ENCODE measurements at places on chromosomes 12 and 14.
A peak's percentile ranks its signal among the peaks of the same experiment; 100 is the strongest.

- DNase-seq, result no peak
Measured at GRCh38 chr12:9032202-9032964, 43.0 kb downstream of the KLRG1 start.

- DNase-seq, result no peak
Measured at GRCh38 chr12:16606991-16607390, 1.0 kb upstream of the LMO3 start.

DNA sequence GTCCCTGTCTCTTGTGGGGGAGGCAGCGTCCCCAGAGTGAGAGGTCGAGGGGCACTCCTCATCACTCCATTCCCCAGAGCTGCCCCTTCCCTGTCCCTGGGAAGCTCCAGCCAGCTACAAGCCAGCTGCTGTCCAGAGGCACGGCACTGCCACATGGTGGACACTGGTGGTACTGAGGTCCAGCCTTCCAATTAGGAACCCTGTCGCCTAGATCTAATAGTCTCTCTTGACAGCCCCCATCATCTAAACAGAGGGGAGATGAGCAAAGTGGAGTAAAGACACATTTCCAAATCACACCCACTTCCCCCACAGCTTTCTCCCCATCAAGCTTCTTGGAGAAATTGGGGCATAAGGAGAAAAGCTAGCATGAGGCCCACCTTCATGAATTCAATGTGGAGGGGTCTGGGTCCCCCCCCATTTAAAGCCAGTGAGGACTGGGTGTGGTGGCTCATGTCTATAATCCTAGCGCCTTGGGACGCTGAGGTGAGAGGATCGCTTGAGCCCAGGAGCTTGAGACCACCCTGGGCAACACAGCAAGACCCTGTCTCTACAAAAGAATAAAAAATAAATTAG lies 2.1 kb upstream of the INHBE start:
- peak; percentile 55 for DNase-seq

DNA sequence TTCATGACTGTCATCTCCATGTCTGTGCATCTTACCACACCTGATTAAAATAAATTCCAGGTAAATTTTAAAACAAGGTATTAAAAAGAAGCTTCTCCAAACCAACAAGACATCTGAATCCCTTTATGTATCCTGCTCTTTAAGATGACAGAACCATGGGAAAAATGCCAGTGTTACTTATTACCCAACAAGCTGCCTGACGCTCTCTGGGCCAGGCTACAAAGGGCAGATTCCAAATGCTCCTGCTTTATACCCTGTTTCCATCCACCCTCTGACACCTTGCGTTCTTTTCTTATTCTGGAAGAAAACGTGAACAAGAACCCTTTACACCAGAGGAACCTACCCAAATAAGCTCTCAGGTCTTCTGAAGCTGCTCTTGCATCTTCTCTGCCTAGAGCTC lies 70.7 kb downstream of the SLC8A3 start:
- DNase-seq, result no peak

DNA sequence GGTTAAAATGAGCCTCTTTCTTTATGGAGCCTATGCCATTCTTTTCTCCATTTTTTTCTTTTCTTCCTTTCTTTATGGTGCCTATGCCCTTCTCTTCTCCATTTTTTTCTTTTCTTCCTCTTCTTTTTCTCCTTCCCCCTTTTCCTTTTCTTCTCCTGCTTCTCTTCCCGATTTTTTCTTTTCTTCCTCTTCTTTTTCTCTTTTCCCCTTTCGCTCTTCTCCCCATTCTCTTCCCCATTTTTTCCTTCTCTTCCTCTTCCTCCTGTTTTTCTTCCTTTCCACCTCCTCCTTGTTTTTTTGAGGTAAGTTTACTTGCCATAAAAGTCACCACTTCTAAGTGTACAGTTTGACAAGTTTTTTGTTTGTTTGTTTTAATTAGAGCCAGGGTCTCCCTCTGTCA lies 50.1 kb downstream of the KIAA0586 start:
- DNase-seq, result no peak

DNA sequence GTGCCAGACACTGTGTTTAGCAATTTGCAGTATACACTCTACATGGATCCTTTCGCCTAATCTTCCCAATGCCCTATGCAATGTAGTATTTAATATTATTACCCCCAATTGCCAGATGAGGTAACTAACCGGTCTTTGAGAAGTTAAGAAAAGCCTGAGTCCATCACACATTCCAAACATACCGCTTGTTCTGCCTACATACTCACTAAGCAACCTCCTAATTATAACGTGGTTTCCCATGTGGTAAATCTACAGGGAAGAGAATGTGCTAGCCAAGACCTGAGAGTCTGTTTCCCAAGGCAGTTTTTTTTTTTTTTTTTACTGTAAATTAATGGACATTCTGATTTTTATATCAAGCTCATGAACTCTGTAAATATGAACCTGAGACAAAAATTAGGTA lies 37.2 kb downstream of the ATP2B1 start:
- DNase-seq, result no peak

GRCh38 chr14:75143761-75144527 lies 17.1 kb upstream of the NEK9 start:
- no peak for DNase-seq

GRCh38 chr14:75723716-75724115 lies 62.7 kb downstream of the TTLL5 start:
- no peak for DNase-seq

- DNase-seq, result no peak
Measured at GRCh38 chr14:100268591-100269207, 29.8 kb downstream of the YY1 start.

- DNase-seq, result peak; percentile 63
Measured at GRCh38 chr12:100141666-100141997, 1.0 kb downstream of the BLTP3B start.

- DNase-seq, result no peak
Measured at GRCh38 chr12:66735275-66735674, 56.4 kb upstream of the GRIP1 start.

GRCh38 chr12:132285991-132286681 lies 43.3 kb downstream of the GALNT9 start:
- DNase-seq, result no peak

- no peak for DNase-seq
Measured at GRCh38 chr12:68340404-68341270, 8.5 kb upstream of the MDM1 start.
